ENCODE measurements at places on chromosomes 1 and 21.

GRCh38 chr1:20100632-20101355 lies 18.5 kb downstream of the PLA2G2D start:
- DNase-seq = peak; percentile 61

DNA sequence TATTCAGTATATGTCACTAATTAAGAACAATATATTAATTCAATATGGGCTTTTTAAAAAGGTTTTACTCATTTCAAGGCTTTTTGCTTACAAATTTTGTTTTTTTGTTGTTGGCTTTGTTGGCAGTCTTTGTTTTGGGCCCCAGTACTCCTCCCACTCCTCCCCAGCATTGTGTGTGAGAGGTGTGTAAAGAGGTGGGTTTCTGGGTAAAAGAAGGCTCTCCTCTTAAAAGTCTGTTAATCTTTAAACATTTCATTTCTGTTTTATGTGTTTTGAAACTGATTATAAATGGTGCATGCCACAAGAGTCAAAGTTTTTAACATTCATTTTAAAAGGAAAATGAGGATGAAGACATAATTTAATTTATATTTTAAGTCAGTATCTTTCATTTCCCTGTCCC lies 79.6 kb downstream of the SASS6 start:
- no peak for DNase-seq

DNA sequence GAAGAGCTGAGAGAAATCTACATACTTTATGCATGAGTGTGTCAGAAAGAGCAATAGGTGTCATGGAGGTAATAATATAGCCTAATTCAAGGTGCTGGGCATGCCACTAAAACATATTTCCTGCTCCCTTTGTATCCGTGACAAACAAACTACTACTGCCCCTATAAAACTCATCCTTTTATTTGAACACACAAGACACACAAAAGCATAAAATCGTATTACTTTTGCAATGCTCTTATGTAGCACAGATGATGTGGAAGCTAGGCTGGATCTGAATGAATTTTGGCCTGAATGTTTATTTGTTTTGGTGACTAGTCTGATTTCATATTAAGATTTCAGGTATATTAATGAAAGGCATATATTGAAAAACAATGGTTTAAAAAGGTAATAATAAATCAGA lies 239.3 kb upstream of the NEGR1 start:
- no peak for DNase-seq

DNA sequence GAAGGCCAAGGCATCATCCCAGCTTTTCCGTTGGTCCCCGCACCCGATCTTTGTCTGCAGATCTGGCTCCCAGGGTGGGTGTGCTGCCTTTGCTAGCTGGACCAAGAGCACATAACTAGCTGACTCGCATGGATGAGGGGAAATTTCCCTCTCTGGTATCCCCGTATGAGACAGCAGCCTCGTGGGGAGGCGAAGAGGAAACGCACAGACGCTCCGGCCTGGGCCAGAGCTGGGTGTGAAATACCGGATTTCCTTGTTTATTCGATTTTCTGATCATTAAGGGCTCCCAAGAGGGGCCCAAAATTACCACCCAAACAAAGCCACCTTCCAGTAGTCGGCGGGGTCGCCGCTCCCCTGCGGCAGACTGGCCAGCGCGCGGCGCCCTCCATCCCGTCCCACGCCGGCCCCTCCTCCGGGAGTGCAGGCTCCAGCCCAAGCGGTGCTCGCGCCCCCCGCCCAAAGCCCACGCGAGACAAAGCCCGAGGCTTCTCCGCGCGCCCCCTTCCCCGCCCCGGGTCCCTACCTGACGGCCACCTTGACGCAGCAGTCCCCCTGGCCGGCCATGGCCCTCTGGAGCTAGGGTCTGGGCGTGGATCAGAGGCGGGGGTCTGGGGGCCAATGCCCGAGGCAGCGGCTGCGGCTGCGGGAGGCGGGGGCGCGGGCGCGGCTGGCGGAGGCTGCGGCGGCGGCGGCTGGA lies 546 bp downstream of the KIF21B start:
- no peak for DNase-seq

GRCh38 chr1:200415789-200416593 lies 6.2 kb upstream of the ZNF281 start:
- no peak for DNase-seq
